ENCODE measurements at places on chromosomes 13 and 19.

GRCh38 chr19:55231391-55232285, 3.1 kb upstream of the TMEM86B start:
- no peak for DNase-seq

GRCh38 chr19:29806098-29806866, 5.5 kb upstream of the CCNE1 start:
- no peak for DNase-seq

GRCh38 chr19:5607318-5608275, 15.0 kb downstream of the SAFB2 start:
- DNase-seq: no peak

- DNase-seq: no peak
These were observed 15.2 kb upstream of the TLE6 start for GRCh38 chr19:2962018-2962670.

DNA sequence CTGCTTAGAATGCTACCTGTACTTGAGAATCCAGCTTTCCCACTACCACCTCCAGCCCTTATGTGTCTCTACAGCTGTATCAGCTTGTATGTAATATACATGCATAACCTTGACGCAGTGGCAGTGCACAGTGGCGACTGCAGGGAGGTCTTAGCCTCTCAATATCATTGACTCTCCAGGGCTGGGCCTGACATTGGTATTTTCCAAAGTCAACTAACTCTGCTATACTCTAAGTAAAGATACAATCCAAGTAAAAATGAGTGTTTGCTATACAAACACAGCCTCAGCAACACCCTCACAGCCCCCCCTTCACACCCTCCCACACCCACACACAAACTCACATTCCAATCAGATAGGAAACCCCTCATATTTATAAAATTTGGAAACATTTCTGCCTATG, 6.7 kb upstream of the UBL3 start:
- no peak for DNase-seq

- DNase-seq: no peak
These were observed 114.9 kb downstream of the PCCA start for GRCh38 chr13:100203696-100204367.

- no peak for DNase-seq
These were observed 66.8 kb downstream of the TDRD3 start for GRCh38 chr13:60463787-60464186.

- no peak for DNase-seq
These were observed 37.6 kb upstream of the STARD13 start for GRCh38 chr13:33322965-33323668.

GRCh38 chr13:41058295-41059070, 2.8 kb upstream of the WBP4 start:
- DNase-seq: no peak

GRCh38 chr13:96342286-96342685, 252.4 kb downstream of the HS6ST3 start:
- DNase-seq: no peak

- no peak for DNase-seq
These were observed 25.9 kb upstream of the NAPA start for GRCh38 chr19:47540748-47541147.

GRCh38 chr19:57244513-57244912, 4.1 kb downstream of the ZNF805 start:
- DNase-seq: no peak

- DNase-seq: no peak
These were observed 194.6 kb upstream of the DACH1 start for GRCh38 chr13:72061613-72062012.
